ENCODE measurements at places on chromosomes 1 and 21.

DNA sequence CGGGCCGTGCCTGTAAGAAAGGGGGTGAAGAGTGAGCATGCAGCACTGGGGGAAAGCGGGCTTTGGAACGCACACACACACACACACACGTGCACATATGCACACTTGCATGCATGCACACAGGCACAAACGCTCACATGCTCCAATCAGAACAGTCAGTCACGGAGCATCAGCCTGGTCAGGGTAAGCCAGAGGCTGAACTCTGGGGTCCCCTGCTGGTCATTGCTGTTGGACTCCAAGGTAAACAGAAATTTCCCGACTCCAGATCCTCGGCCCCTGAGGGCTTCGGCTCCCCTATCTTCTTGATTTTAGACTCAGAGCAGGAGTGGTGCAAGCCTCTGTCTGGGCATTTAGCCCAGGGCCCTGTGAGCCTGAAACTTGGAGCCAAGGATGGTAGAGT, 54.2 kb downstream of the SYT2 start:
- no peak for DNase-seq

DNA sequence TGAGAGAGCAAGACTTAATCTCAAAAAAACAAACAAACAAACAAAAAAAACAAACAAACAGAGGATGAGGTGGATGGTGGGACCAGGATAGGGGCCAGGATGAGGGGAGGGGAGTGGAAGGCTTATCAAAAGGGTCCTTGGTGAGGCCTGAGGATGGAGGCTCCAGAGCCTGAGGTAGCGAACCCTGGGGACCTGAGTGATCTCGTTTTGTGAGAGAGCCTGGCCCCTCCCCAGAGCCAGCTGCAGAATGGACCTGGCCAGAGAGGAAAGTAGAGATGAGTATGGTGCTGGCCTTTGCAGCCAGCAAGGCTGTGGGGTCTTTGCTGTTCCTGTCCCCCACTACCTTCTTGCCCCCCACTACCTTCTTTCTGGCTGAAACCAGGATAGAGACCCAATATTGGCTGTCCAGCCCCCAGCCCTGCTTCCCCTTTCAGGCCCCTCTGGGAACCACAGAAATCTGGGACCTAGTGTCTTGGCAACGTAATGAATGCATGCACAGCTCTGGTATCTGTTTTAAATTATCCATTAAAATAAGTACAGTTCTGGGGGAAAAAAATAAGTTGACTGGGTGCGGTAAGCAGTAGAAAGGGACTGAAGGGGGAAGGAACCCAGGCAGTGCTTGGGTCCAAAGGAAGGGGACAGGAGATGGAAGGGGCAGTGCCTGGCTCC, 1.1 kb upstream of the LMNA start:
- DNase-seq, result no peak

- no peak for DNase-seq
Measured at GRCh38 chr21:37945036-37945435, 28.8 kb upstream of the KCNJ6 start.

DNA sequence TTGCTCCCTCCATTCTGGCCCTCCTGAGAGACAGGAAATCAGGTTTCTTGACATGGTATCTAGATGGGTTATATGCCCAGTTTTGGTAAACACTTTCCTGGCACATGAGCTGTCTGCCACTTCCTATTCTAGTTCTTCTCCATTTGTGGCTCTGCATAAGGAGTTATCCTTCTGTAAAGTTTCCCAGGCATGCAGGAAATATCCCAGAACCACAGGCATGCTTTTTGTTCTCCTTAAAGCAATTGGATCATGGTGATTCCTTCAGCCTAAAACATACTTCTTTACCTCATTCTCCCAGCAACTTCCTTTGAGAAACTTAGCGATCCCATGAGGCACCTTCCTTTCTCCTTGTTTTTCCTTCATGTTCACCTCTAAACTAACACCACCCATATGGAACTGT, 199.8 kb downstream of the CRB1 start:
- DNase-seq, result no peak

DNA sequence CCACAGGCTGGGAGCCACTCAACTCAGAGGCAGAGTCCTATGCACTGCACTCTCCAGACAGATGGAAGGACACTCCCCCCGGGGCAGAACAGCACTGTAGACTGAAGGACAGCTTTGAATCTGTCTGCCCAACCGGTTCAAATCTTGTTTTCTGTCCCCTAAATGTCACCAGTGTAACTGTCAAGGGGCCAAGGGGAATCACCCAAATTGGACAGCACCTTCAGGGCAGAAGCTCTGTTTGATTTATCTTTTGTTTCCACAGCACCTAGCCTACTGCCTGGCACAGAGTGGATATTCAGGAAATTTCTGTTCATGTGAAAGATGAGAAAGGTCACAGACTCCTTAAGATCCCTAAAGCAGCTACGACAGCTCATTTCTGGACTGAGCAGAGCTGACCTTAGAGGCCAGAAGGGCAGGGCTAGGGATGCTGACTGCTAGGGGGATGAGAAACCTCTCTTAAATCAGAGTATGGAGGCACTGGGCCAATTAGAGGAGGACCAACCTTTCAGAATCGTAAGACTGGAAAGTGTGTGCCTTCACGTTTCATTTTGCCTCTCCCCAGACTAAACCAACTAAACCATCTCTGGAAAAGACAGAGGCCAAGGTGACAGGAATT, 41.0 kb downstream of the ITPKB start:
- no peak for DNase-seq

GRCh38 chr1:47257224-47257623, 25.2 kb upstream of the TAL1 start:
- no peak for DNase-seq

GRCh38 chr1:64019818-64020217, 183.6 kb upstream of the UBE2U start:
- DNase-seq, result no peak

GRCh38 chr1:202158810-202159533, 1.4 kb downstream of the PTPN7 start:
- DNase-seq, result no peak

All from SW480 (cell line).